ENCODE measurements at places on chromosomes 11 and 22.

DNA sequence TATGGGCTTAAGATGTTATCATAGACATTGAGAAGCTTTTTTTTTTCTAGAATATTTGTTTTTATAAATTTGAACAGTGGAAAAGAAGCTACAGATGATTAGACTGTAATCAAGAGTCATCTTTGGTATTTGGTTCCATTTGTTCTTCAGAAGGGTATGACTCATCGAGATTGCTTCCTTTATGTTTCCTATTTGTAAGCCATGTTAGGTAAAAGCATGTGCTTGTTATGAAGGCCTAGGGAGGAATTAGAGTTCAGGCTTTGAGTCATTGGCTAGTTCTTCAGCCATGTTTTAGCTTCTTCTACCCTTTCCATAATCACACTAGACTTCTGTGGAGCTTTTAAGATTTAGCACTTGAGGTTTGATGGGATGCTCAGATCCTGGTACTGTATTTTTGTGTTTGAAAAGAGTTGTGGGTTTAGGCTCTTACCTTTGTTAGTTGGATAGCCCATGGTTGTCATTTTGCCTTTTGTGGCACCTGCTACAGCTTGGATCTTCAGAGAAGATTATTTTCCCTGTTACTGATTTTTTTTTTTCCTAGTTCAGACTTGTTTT, 44.3 kb downstream of the POLD3 start:
- no peak for DNase-seq

GRCh38 chr11:63277345-63277943, 34.0 kb upstream of the SLC22A25 start:
- no peak for DNase-seq

DNA sequence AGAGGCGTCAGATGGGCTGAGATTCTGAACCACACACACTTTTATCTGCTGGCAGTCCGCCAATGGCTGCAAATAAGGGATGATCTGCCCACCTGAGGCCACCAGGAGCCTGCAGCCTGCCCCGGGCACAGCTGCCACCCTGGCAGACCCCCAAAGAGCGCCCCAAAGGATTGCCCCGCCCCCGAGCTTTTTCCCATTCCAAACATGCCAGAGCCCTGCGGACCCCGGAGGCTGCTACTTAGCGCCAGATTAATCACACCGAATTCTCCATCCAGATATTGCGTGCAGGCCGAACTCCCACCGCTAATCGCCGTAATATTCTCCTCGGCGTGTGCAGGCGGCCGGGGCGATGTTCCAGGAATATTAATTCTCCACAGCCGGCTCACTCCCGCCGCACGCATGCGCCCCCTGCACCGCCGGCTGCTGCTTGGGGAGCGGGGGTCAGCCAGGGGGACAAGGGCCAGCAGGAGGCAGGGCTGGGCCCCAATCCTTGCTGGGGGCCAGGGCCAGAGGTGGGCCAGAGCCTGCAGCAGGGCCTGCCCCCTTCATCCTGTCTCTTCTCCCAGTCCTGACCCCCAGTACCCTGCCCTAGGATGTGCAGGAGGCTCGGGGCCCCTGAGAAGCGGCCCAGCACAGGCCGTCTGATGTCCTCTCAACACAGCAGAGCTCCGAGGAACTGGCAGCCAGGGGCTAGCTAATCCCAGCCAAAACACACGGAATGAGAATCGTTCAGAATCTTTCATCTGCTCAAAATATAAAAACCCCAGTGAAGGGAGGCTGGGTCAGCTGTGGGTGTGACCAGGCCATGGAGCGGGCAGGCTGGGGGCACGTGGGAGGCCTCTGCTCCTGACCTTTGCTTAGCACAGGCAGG, 19.5 kb upstream of the TCF20 start:
- no peak for DNase-seq

DNA sequence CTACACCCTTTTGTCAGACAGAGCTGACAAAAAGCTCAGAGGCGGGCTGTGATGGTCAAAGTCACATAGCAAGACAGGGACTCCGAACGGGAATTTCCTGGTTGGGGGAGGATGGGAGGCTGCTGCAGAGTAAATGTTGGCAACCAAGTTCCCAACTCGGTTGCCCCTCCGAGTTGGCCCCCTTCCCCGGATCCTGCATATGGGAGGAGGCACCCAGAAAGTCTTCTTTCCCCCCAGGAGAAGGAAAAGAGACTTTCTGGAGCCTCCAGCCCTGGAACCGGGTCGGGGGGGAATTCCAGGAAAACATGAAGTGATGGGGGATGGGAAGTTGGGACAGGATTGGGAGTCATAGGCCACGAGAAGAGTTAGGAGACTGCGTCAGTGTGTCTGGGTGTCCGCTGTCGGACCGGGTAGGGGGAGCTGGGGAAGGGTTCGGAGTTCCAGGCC, 614 bp downstream of the SELENOM start:
- no peak for DNase-seq

DNA sequence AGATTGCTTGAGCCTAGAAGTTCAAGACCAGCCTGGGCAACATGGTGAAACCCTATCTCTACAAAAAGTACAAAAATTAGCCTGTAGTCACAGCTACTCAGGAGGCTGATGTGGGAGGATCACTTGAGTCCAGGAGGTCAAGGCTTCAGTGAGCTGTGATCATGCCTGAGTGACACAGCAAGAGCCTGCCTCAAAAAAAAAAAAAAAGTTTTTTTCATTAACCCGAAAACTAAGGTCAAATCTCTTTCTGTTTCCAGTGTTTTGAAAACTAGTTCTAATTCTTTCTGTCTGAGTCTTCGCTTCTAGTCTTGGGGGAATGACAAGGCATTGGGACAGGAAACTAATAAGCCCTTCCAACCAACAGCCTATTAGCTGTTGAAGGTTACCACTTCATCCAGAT, 57.6 kb downstream of the LIF start:
- no peak for DNase-seq

DNA sequence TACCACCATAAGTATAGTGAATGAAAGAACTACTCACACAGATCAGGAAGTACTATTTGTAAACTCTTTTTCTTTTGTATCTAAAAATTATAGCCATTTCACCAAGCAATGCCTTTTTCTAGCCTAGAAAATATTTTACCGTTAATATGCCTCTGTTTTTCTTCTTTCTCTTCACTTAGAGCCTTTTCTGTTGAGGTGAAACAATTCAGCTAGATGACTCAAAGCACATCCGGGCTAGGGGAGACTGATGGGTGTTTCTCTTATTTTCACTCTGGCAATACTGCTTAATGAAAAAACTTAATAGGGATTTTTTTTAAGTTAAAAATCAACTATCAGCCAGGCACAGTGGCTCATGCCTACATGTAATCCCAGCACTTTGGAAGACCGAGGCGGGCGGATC, 93.3 kb downstream of the SGSM3 start:
- peak; percentile 9 for DNase-seq

GRCh38 chr11:2887515-2888195, 2.1 kb upstream of the CDKN1C start:
- DNase-seq: no peak

DNA sequence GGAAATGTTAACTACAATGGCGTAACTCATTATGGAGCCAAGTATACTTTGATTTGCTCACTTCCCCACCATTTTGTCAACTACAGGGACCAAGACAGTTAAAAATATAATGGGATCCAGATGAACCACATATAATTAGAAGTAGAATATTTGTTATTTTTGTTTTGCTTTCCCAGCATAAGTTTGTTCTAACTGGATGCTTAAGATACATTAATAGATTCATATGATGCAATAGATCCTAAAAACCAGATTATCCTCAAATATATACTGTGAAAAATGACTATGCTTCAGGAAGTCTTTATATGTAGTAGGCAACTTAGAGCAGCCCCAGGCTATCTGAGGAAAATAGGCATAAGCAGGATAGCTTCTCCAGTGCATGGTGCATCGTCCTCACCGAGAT, 38.3 kb downstream of the SESN3 start:
- no peak for DNase-seq

GRCh38 chr11:123570939-123571580, 83.4 kb downstream of the SCN3B start:
- no peak for DNase-seq

GRCh38 chr22:50267591-50268390, 2.4 kb downstream of the MAPK11 start:
- peak; percentile 36 for DNase-seq

DNA sequence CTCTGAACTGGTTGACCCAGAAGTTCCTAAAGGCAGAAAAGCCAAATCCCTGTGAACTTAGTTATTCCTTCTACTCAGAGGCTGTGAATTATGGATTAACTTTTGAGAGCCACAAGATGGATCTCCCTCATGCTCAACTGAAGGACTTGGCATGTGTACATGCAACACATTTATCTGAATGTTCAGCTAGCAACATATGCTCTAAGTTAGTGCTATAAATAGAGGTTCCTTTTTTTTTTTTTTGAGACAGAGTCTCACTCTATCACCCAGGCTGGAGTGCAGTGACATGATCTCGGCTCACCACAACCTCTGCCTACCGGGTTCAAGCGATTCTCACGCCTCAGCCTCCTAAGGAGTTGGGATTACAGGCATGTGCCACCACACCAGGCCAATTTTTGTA, 40.1 kb downstream of the EIF4ENIF1 start:
- no peak for DNase-seq

DNA sequence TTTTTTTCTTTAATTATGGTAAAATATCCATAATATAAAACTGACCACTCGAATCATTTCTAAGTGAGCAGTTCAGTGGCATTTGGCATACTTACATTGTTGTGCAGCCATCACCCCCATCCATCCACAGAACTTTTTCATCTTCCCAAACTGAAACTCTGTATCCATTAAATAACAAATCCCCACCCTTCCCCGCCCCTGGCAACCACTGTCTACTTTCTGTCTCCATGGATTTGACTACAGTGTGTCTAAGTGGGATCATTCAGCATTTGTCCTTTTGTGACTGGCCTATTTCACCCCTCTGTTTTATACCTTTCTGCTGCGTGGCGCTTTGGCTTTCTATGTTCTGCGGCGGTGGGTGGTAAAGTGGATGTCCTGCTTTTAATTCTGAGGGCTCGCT, 49.1 kb downstream of the RTN4R start:
- DNase-seq: no peak

DNA sequence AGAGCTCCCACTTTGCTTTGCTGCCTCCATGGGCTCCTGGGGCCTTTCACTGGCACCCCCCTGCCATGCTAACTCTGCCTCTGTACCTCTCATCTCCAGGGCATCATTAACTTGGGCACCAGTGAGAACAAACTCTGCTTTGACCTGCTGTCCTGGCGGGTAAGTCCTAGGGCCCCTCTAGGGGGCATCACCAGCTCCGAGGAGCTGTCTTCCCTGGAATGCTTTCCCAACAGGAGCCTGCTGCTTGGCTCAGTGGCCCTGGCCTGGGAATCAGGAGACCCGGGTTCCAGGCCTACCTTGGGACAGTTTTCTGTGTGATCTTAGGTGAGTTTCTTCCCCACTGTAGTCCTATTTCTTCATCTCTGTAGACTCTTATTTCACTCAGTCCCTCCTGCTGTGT, 5.1 kb downstream of the ACCS start:
- DNase-seq: no peak

GRCh38 chr11:130720232-130721022, 195.9 kb downstream of the SNX19 start:
- DNase-seq: no peak

- no peak for DNase-seq
Observed at GRCh38 chr11:128714123-128714522, 20.3 kb downstream of the FLI1 start.

- no peak for DNase-seq
Observed at GRCh38 chr11:60069450-60069849, 13.0 kb downstream of the MS4A3 start.

DNA sequence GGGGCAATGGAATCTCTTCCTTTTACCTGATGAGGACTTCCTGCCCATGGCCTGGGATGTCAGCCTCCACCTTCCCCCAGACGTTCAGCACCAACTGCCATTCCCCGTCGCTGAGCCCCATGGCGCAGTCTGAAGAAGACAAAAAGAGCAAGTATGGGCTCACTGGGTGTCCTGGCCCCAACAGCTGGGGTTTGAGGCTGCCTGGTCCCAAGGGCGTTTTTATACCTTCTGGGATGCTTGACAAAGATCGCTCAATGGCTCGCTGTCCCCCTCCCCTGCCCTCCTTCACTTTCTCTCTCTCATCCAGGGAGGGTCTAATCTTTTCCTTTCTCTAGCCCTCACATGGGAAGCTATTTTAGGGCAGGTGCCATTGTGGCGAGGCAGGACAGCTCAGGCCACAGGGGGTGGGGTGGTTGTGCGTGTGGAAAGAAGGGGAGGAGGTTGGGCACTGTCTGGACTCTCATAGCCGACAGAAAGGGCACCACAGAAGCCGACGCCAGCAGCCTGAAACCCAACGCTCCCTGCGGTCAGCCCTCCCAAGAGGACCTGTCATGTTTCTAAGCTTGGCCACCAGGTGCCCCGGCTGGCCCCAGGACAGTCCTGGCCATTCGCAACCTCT, at the start of gene MB:
Gene MB, minus strand, starts transcription at position 193 of the 619 bp plus-strand sequence. Its CDS starts 72 bp downstream, at position 121.
- DNase-seq: no peak

- DNase-seq: no peak
Observed at GRCh38 chr11:117647872-117648271, 149.1 kb downstream of the DSCAML1 start.

- DNase-seq: no peak
Observed at GRCh38 chr11:67289226-67289650, at the start of gene ANKRD13D. Gene ANKRD13D, plus strand, starts transcription at chr11:67289303. Its CDS starts 158 bp downstream, at chr11:67289461.

GRCh38 chr11:88404932-88405710, 67.6 kb upstream of the CTSC start:
- DNase-seq: no peak

DNA sequence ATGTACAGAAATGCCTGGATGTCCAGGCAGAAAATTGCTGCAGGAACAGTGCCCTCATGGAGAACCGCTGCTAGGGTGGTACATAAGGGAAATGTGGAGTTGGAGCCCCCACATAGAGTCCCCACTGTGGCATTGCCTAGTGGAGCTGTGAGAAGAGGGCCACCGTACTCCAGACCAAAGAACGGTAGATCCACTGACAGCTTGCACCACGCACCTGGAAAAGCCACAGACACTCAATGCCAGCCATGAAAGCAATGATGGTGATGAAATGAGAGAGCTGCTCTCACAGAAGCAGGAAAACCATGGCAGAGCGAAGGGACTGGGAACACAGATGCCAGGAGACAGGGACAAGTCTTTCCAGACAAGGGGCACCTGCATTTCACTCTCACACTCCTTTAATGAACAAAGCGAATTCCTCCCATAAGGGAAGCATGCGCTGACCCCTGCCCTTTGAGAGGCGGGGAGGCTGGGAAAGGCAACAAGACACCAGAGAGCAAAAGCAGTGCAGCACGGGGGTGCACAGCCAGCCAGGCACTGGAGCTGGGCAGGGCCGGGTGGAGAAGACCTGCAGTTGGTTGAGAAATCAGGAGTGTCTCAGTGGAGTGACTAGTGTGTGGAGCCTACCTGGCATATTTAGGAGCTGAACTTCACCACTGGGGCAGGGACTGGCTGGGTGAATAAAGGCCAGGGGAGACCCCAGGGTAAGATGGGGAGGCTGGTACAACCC, 1025.2 kb downstream of the TBC1D22A start:
- no peak for DNase-seq

- no peak for DNase-seq
Observed at GRCh38 chr11:7281079-7281478, 29.4 kb downstream of the SYT9 start.

GRCh38 chr22:21921729-21922128, 30.9 kb downstream of the PPM1F start:
- no peak for DNase-seq

Data from T-helper 22 cell (primary cell).